ENCODE measurements at places on chromosomes 2 and 18. TPM values are rescaled to one million over a fixed set of nuclear protein-coding genes. Genes with fewer than 3 reads are reported as not detected.

Gene MOGAT1
- total RNA-seq = not detected

Gene C2orf72
- not detected for total RNA-seq

Gene PPP1R1C
- total RNA-seq = not detected

Gene C2orf81
- total RNA-seq = 3.4 TPM

Gene ADAM23
- total RNA-seq = 0.42 TPM

Gene AGPS
- total RNA-seq = 51.8 TPM

Gene PREB
- 49.5 TPM for total RNA-seq

Gene PKDCC
- total RNA-seq = not detected

Gene MAP3K20
- total RNA-seq = 3.7 TPM

Gene TUBB8B
- not detected for total RNA-seq

Gene SNED1
- total RNA-seq = 0.60 TPM

Gene SCYGR4
- total RNA-seq = not detected

Gene DSEL
- total RNA-seq = 0.10 TPM

Gene MALL
- total RNA-seq = 0.38 TPM

Gene EIF5B
- total RNA-seq = 70.2 TPM

Gene COL4A3
- total RNA-seq = not detected

Gene SLC30A3
- 0.55 TPM for total RNA-seq

Gene GAD1
- total RNA-seq = 0.86 TPM

Gene CPS1
- 0.96 TPM for total RNA-seq

Gene CDH2
- not detected for total RNA-seq

Gene HADHA
- total RNA-seq = 123 TPM

Gene HOXD13
- not detected for total RNA-seq

Gene GALNT13
- not detected for total RNA-seq
